ENCODE measurements at places on chromosomes 1 and 21.

DNA sequence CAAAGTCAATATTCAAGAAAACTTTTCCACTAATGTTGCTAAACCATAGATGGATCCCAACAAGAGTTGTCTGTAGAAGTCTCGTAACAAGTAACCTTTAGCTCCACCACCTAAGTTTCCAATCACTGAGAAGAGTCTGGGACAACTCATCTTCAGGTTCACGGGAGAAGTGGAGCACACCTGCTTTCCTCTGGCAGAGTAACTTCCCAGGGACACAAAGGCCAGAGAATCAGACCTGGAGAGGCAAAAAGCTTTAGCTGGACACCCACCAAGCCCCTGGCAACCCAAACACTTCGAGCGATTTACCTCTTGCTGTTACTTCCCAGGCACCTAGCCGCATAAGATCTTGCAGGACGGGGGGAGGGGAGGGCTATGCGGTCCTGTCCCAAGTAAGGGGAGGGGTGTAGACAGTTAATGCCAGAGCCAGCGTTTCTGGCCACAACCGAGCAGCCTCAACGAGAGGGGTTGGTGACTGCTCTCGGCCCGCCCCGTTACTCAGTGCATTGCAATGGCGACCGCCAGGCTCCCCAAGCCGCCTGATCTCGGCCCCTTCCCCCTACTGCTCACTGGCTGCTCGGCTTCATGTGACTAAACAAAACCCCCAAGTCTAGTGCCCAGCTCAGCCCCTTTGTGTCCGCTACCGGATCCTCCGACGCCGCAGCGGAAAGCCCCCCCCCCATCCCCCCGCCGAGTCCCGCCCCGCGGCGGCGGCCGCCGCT, 709 bp downstream of the ZNF644 start:
- peak; percentile 86 for DNase-seq

DNA sequence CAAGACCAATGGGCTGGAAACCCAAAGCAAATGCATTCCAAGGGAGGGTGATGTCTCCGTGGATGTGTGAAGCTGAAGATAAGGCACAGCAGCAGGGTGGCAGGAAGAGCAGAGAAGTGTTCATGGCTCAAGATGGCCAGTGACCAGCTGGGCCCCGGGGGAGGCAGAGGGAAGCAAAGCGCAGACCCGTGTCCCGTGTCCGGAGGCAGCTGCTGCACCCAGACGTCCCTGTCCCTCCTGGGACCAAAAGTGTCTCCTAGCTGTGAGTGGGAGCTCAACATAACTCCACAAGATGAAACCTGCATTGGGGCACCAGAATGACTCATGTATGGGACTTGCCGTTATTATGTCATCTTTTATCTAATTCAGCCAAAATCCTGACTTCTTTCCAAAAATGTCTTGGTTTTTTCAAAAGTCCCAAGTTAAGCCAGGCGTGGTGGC, 118.2 kb downstream of the RIPK4 start:
- DNase-seq: no peak

- no peak for DNase-seq
Measured at GRCh38 chr1:92923664-92924063, 37.6 kb downstream of the DIPK1A start.

GRCh38 chr1:113701429-113701828, 57.9 kb downstream of the PHTF1 start:
- DNase-seq: no peak

GRCh38 chr1:7136166-7136953, 351.1 kb downstream of the CAMTA1 start:
- no peak for DNase-seq

- DNase-seq: no peak
Measured at GRCh38 chr21:36663033-36663855, 35.7 kb upstream of the SIM2 start.

DNA sequence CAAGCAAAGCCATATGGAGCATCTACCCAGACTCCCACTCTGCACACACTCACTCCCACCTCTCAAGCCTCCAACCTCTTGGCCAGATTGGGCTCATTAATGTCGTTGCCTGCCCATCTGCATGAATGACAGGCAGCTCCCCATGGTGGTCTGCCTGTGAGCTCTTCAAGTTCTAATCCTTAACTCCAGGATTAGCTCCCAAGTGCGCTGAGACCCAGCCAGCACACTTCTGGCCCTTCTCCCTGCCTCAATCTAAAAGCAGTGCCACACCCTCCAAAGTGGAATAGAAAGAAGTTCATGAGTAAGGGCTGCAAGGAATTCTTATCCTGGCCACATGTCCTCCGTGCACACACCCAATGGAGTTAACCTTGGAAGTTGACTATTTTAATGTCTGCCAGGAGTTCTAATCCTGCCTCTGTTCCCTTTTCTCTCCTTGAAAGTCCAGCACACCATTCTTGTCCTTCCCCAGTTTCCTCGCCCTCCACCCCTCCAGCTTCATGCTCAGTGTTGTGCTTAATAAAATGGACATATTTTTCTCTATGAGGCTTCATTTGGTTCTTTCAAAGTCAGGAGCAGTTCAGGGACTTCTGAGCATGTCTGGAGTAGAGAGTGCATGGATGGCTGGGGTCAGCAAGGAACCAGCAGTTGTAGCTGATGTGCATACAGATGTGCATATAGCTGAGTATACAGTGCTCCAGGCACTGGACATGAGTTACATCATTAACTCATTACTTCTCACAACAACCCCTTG, 30.1 kb downstream of the CAMK1G start:
- no peak for DNase-seq

DNA sequence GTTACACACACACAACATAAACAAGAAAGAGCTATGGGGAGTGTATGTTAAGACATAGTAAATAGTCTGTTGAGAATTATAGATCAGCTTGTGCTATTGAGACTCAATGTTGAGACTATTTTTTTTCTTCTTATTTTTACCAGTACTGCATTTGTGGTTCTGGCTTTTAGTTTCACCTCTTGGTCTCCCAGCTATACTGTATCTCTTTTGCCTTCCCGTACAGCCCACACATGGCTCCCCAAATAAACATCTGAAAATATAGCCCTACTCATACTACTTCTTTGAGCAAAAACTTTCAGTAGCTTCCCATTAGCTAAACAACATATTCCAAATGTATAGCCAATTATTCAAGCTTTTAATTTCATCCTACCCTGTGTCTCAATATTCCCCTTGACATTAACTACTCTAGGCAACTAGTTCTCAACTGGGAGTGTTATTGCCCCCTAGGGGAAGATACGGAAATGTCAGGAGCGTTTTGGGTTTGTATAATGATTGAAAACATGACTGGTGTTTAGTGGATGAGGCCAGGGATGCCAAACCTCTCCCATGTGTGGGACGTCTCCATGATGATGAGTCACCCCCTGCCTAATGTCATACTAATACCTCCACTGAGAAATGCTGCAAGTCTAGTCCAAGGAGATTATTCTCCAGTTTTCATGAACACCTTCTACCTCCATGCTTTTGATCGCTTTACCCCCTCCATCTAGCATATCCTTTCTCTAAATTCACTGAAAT, 6.8 kb downstream of the RPE65 start:
- DNase-seq: no peak

DNA sequence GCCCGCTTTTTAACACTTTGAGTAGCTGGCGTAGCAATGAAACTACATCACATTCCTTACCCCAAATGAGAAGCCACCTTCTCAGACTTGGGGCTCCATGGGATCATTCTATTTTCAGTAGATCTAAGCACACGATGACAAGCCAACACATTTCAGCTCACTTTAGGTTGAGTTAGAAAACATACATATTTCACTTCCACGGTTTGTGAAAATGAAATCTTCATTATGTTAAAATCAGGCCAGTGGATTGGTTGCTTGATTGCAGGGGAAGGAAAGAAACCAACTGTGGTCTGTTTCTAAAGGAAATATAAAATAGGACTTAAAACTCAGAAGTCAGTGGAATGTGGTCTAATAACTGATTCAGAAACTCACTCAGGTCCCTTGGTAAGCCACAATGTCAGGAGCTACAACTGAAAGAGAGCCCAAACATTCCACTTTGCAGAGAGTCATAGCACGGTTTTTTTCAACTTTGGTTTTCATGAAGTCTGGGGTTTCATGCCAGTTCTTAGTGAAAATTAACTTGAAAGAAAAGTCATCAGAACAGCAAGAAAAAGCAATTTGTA, 82.3 kb upstream of the TIAM1 start:
- DNase-seq: no peak

DNA sequence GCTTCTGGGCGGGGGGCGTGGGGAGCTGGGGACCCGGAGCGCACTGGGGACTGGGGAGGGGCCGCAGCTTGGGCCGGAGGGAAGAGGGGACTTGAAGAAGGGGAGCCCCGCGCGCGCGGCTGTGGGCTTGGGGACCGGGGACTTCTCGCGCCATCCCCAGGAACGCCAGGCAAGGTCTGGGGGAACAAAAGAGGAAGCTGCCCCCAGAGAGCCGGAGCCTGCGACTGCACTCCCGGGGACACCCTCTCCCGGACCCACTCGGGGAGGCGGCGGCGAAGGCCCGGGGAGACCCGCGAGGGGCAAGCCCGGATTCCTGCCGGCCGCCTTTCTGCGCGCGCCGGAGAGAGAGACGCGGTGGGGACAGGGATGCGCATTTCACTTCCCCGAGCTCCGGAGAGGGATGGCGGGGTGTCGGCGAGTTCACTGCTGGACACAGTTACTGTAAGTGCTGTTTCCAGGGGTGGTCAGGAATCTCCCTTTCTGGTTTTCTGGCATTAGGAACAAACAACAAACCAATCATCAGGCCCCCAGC, 732 bp downstream of the ABCG1 start:
- no peak for DNase-seq

- DNase-seq: no peak
Measured at GRCh38 chr1:225849925-225850324, 32.3 kb downstream of the TMEM63A start.

Measured in type B pancreatic cell (in vitro differentiated cells).